ENCODE measurements at places on chromosomes 6 and 20.

DNA sequence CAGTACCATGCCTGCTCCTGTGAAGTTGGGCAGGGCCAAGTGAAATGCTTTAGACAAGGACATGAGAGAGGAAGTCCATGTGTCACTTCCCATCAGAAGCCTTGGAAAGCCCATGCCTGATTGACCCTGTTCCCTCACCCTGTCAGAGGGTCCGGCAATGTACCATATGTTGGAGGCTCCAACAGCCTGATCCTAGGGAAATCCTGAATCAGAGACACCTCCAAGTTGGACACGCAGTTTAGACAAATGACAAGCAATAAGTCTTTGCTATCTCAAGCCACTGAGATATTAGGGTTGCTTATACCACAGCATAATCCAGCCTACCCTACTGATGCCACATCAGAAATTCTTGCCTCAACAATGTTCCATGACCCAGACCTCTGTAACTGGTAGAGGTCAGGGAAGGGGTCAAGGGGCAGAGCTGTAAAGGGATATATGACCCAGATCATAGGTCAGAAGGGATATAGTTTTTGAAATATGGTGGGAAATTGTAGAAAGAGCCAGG, 174.8 kb downstream of the HACE1 start:
- no peak for DNase-seq

GRCh38 chr6:139942331-139942730, 567.9 kb upstream of the CITED2 start:
- no peak for DNase-seq

GRCh38 chr20:49394264-49394663, 88.2 kb downstream of the KCNB1 start:
- no peak for DNase-seq

- DNase-seq, result no peak
These were observed 32.7 kb upstream of the COL21A1 start for GRCh38 chr6:56280126-56280525.

DNA sequence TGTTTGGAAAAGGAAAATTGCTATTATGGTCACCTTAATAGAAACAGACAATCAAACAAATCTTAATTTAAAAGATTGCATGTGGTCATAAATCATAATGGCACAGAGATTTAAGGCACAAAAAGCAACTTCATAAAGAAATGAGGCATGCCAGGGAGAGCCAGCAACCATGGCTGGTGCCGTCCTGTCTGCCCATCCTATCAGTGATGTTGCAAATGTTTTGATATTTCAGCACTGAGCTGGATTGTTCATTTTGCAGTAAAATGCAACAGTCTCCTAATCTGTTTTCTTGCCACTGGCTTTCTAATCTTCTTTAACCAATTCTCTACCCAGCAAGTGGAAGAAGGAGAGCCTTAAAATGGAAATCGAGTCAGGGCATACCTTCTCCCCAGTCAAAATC, 249.8 kb downstream of the SAMD5 start:
- DNase-seq, result no peak
